ENCODE measurements at places on chromosomes 2 and 18.

DNA sequence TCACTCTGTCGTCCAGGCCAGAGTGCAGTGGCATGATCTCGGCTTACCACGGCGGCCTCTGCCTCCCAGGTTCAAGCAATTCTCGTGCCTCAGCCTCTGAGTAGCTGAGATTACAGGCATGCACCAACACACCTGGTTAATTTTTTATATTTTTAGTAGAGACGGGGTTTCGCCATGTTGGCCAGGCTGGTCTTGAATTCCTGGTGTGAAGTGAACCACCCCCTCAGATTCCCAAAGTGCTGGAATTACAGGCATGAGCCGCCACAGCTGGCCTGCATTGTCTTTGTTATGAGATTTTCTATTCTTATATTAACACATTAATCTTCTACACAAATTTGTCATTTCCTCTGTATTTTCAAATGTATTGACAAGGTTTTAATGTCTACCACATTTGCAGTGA, 75.2 kb downstream of the SEPTIN10 start:
- DNase-seq = no peak

- DNase-seq = no peak
Measured at GRCh38 chr2:48424866-48425265, 105.1 kb upstream of the STON1 start.

DNA sequence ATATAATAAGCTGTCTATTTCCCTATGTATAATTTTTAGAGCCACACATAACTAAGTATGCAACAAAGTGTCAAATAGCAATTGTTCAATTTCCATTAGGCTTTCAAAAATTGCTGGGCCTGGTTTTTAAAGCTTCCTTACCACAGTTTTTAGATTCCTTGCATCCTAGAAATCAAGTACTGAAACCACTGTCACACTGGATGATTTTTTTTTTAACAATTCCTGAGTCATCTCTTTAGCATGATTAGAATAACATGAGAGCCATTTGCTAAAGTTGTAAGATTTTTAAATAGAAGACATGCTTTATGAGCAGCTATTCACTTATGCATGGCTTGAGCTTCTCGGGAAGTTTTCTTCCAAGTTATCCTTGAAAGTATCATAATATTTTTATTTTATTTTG, 319.5 kb upstream of the NXPH2 start:
- no peak for DNase-seq

- DNase-seq = no peak
Measured at GRCh38 chr18:79460481-79461300, 65.0 kb downstream of the NFATC1 start.

DNA sequence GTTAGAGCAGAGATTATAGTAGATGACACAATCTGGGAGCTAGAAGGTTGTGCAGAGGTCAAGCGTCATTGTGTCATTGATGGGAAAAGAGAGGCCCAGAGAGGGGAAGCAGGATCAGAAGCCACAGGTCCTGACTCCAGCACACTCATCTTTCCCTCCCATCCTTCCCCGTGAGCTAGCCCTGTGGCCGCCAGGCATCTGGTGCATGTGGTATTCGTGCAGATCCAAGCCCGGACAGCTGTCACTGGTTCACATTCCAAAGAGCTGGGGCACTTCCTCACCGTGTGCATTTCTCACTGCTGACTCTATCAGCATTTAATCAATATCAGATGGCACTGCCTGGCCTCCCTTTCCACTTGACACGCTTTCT, 94.1 kb upstream of the THOC1 start:
- peak; percentile 93 for DNase-seq

Measured in GM03348 (cell line).